Upper lobe of right lung (tissue), 1 donor: ENCODE measurements at places on chromosomes 5 and 9. TPM values are rescaled to one million over a fixed set of nuclear protein-coding genes. Genes with fewer than 3 reads are reported as not detected.

GRCh38 chr5:145835848-145836239 lies 702 bp upstream of the PRELID2 start:
- DNase-seq: no peak

- DNase-seq: no peak
These were observed 42.9 kb downstream of the RIC1 start for GRCh38 chr9:5671711-5672353.

The ANKRA2 gene
- 24.0 TPM for total RNA-seq

The GARIN3 gene
- not detected for total RNA-seq

The ZBTB5 gene
- total RNA-seq: 10.1 TPM

The SPATA31D4 gene
- not detected for total RNA-seq

DNA sequence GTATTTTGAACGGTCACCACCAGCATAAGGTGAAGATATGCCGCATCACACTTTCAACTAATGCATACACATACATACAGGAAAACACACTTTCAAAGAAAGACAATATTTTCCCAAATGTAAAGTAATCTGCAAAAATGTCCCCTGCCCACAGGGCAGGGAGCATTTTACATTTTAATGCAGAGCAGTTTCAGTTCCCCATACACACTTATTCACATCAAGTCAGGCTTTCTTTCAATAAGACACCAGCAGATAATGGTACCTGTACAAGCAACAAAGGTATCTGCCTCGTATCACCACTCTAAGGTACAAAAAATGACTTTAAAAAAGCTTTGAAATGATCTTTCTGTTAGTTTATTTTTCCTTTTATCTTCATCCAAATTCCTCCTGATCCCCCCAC lies 247.1 kb upstream of the CCNG1 start:
- DNase-seq: no peak

- DNase-seq: no peak
These were observed 98.9 kb downstream of the CFAP95 start for GRCh38 chr9:69919461-69920061.

The CCDC183 gene
- 4.0 TPM for total RNA-seq

DNA sequence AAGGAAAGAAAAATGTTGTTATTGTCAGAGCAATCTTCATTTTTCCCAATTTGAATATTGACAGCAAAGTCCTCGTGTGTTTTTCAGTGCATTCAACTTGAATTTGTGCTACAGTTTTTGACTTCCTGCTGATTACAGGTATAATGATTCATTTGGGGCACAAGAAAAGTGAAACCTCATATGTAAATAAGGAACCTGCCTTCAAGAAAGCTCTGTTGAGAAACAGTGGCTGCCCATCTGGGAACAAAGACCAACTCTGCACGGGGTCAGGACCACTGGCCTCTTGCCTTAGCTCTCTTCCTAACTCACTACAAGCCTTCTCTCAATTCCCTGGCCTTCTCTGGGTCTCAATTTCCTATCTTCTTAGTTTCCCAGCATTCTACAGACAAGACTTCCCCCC lies 21.0 kb downstream of the TIMD4 start:
- no peak for DNase-seq

- DNase-seq: no peak
These were observed 40.8 kb upstream of the DMRT1 start for GRCh38 chr9:800591-801150.

- no peak for DNase-seq
These were observed 116.8 kb downstream of the MACIR start for GRCh38 chr5:103375350-103375749.
